ENCODE measurements at places on chromosomes 1 and 21.

- no peak for DNase-seq
Observed at GRCh38 chr21:15722591-15723324, 7.0 kb upstream of the USP25 start.

DNA sequence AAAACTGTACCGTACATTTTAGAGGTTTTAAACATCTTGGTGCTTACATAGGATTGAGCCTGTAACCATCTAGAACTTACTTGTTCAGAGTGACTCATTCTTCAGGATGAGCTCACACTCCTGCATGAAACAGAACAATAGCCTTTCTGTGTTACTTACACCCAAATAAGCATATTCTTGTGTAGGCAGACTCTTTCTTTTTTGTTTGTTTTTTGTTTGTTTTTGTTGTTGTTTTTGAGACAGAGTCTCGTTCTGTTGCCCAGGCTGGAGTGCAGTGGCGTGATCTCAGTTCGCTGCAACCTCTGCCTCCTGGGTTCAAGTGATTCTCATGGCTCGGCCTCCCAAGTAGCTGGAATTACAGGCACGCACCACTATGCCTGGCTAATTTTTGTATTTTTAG, 3.8 kb upstream of the CA6 start:
- no peak for DNase-seq

DNA sequence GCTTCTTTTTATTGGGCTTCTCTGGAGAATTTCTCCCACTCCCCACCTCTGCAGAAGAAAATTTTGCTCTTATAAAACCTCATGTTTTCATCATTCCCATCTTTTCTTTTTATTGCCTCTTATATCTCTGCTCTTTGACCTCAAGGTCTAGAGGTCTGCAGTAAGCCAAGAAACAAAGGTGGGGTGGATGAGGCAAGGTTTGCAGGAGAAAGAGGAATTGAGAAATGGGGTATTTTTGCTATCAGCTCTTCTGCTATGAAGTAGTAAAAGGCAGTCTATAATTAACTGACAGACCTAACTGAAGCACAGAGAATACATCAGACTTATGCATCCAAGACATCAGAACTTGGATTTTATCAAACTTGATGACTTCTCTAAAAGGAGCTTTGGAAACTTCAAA, 22.9 kb downstream of the SYT11 start:
- DNase-seq: no peak

- no peak for DNase-seq
Observed at GRCh38 chr1:21951226-21951870, 14.2 kb upstream of the HSPG2 start.

DNA sequence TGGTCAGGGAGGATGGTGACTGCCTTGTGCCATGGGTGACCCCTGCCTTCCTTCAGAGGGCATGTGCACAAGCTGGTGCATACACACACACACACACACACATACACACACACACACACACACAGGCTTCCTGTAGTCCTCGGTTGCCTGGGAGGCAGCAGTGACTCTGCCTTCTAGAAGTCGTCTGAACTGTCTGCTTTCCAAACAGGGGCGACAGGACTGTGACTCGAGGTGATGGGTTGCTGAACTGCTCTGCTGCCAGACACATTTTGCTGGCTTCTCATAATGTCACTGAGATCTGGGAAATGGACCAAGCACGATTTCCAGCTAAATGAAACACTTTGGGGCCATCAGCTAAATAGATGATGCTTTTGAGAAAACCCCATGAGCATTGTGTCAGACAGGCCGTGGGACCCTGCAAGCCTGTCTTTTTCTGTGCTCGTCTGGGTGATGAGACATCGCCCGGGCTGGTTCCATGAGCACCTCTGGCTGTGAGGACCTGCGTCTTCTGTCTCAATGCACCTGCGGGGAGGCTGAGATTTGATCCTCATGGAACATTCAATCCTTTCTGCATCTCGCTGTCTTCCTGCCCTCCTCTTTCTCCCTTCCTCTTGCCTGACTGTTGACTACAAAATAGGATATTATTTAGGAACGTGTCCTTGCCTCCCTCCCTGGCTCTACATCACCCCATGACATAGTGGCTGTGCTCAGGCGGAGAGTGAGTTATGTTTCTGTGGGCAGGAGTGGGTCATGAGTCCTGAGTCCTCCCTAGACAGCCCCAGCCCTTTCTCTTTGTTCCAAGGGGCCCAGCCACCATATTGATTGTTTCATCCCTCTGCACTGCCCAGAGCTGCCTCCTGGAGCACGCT, 436.8 kb downstream of the CAMTA1 start:
- DNase-seq: no peak

- DNase-seq: no peak
Observed at GRCh38 chr1:10177876-10178275, 32.5 kb upstream of the KIF1B start.

DNA sequence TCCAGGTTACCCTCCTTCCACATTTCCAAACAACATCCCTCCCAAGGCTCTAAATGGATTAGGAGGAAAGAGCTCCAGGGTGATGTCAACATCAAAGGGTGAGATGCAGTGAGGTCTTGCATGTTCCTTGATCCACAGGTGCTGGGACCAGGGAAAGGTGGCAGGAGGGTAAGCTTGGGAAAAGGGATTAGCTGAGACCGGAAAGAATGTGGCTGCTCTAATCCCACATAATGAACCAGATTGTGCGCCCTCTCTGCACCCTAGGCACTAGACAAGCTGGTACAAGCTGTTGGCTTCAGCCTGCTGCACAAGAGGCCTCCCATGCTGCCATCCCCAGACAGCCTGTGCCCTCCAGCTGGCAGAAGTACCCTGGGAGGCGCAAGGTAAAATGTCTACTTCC, 34.9 kb downstream of the PLXNA2 start:
- no peak for DNase-seq

- DNase-seq: no peak
Observed at GRCh38 chr1:15337656-15338402, 71.9 kb upstream of the EFHD2 start.

- DNase-seq: no peak
Observed at GRCh38 chr1:11697188-11697892, 5.8 kb downstream of the DRAXIN start.

- no peak for DNase-seq
Observed at GRCh38 chr21:21801921-21802320, 803.7 kb downstream of the NCAM2 start.

- DNase-seq: no peak
Observed at GRCh38 chr1:194043984-194044755, 857.8 kb upstream of the B3GALT2 start.
